WERI-Rb-1 (cell line): ENCODE measurements at places on chromosomes 4 and X.
A peak's percentile ranks its signal among the peaks of the same experiment; 100 is the strongest.

GRCh38 chr4:101222156-101222845, 125.0 kb downstream of the PPP3CA start:
- no peak for DNase-seq

- peak; percentile 61 for DNase-seq
Measured at GRCh38 chrX:39602195-39602594, 495.6 kb downstream of the BCOR start.

GRCh38 chr4:83605744-83606172, 69.8 kb downstream of the GPAT3 start:
- DNase-seq = no peak

- DNase-seq = no peak
Measured at GRCh38 chrX:102959471-102959870, 22.4 kb downstream of the RAB40AL start.

GRCh38 chr4:105140684-105141490, 5.8 kb upstream of the TET2 start:
- DNase-seq = peak; percentile 43

GRCh38 chr4:7238300-7238960, 46.1 kb downstream of the SORCS2 start:
- DNase-seq = peak; percentile 85

DNA sequence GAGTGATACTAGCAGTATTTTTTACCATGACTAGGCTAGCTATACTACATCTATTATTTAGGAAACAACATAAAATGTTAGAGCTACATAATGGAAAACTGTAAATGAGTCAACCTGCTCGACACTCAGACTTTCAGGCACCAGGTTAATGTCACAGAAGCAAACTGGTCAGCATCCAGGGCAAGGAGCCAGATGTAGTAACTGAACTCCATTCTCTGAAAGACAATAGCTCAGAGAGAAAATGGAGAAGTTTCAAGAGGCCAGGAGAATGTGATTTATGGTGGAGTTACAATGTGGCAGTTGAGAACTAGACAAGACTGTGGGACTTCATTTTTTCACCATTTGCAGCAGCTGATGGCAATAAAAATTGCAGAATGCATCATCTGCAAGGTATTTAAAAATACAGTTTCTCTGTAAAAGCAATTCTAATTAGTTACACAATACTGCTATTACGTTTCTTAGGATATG, 342.7 kb upstream of the PABPC4L start:
- no peak for DNase-seq

DNA sequence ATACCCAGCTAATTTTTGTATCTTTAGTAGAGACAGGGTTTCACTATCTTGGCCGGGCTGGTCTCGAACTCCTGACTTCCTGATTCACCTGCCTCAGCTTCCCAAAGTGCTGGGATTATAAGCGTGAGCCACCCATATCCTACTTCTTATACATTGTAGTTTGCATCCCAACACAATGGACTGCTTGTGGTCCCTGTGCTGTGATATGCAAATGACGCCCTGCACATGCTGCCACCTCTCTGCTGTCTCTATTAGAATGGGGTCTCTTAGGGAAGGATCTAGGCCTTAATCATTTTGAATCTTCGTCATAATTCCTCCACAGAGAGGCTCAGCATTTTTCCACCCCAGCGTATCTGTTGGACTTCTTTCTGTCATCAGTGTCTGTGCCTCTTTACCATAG, 595.9 kb downstream of the ADGRL3 start:
- no peak for DNase-seq

- no peak for DNase-seq
Measured at GRCh38 chr4:173535165-173535902, 5.3 kb upstream of the HAND2 start.

GRCh38 chr4:140621161-140621560, 52.4 kb upstream of the UCP1 start:
- no peak for DNase-seq

- no peak for DNase-seq
Measured at GRCh38 chr4:46388857-46389256, 1.1 kb downstream of the GABRA2 start.

DNA sequence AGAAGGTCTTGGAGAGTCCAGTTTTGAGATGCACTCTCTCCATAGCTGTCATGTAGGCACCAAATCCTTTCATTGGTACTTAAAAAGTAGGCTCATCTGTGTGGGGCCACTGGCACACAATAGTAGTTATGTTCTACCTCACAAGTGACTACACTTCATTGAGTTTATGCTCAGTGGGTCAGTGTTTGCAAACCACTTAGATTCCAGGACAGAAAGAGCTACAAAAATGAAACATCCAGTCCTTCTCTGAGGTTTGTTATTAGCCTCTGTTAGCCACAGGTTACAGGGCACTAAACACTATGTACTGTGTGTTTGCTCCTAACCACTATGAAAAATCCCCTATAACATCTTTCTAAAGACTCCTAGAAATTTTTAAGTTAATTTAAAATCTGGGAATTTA, 13.8 kb downstream of the RAB28 start:
- DNase-seq = no peak

GRCh38 chrX:103817502-103817901, 14.6 kb downstream of the RAB9B start:
- peak; percentile 12 for DNase-seq

GRCh38 chr4:125836597-125837195, 521.9 kb downstream of the FAT4 start:
- DNase-seq = no peak

DNA sequence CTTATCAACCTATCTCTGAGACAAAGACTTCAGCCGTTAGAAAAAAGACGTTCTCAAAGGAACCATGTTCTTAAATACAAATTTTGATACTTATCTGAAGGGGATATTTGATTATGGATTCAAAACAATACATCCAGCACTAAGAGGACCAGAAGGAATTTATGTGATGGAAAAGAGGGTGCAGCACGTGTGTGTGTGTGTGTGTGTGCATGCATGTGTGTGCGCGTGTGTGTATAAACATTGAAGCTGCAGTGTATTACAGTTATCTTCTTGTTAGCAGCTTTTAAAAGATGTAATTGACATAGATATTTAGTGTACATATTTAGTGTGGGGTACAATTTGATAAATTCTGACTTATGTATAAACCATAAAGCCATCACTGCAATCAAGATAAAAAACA, 44.9 kb downstream of the ANK2 start:
- DNase-seq = no peak

GRCh38 chr4:10046471-10046870, 25.2 kb upstream of the SLC2A9 start:
- no peak for DNase-seq

DNA sequence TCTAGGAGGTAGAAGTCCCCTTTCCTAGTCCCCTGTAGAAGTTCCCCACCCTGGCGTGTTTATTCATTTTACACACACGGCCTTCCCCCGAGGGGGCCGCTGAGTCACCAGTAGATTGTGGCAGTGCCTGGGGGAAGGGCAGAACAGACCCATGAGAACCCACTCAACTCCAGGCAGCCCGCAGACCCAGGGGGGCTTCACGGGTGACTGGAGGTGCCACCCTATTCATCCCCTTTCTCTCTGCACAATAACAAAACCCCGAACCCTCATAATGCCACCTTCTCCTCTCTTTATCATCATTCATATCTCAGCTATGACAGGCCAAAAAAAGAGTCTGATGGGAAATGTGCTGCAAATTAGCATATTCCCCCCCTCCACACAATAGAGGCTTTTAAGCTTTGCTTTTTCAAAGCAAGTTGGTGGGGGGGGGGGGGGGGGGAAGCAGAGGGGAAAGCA, 20.4 kb upstream of the GPM6B start:
- no peak for DNase-seq

- no peak for DNase-seq
Measured at GRCh38 chrX:83145876-83146275, 362.2 kb upstream of the POU3F4 start.

GRCh38 chr4:16894406-16894805, 4.0 kb downstream of the LDB2 start:
- no peak for DNase-seq

GRCh38 chr4:37767546-37767945, 58.9 kb upstream of the PGM2 start:
- DNase-seq = no peak

DNA sequence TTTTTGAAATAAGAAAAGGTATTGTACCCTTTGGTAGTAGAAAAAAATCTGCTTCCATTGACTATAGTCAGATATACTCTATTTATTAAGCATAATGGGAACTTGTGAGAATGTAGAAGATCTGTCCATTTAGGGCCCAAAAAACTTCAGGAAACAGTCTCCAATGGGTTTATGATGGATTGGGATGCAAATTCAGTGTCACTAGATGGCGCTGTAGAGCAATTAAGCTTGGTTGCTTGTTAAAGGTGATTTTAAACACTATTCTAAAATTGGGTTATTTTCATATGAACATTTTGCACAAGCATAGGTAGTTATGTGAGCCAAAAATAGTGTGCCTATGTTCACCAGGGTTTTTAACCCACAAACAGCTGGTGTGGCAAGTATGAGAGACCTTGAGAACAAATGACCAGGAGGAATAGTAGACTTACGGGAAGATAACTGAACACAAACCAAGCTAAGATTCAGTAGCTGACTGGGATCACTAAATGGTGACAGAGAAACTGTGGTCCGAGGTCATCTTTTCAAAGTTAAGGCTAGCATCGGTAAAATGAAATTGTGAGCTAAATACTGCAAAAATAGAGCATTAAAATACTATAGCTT, 80.3 kb upstream of the LSM6 start:
- DNase-seq = peak; percentile 52

GRCh38 chrX:110741213-110741796, 54.3 kb downstream of the CHRDL1 start:
- DNase-seq = no peak

DNA sequence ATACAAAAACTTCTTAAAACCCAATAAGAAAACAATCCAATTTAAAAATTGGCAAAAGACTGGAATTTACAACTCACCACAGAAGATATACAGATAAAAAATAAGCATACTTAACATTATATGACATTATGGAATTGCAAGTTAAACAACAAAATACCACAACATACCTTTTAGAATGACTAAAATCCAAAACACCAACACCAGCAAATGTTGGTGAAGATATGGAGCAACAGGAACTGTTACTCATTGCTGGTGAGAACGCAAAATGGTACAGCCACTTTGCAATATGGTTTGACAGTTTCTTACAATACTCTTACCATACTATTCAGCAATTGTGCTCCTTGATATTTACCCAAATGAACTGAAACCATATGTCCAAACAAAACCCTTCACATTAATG, 112.4 kb downstream of the ADGRL3 start:
- DNase-seq = no peak

GRCh38 chr4:25235401-25235800, 1.6 kb downstream of the PI4K2B start:
- DNase-seq = no peak

DNA sequence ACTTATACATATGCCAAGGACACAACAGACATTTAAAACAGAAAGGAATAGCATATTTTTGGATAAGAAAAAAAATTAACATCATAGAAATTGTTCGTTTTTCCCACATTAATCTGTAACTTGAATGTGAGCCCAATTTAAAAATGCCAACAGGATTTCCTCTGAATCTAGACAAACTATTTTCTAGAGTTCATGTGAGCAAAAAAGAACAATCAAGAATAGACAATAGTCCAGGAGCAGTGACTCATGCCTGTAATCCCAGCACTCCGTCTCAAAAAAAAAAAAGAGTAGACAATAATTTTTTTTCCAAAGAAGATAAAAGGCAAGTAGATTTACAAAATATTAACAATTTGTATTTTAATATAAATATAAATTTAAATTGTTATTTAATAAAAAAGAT, 73.7 kb upstream of the DUSP21 start:
- DNase-seq = no peak

GRCh38 chr4:114312338-114312737, 286.3 kb upstream of the UGT8 start:
- DNase-seq = no peak

DNA sequence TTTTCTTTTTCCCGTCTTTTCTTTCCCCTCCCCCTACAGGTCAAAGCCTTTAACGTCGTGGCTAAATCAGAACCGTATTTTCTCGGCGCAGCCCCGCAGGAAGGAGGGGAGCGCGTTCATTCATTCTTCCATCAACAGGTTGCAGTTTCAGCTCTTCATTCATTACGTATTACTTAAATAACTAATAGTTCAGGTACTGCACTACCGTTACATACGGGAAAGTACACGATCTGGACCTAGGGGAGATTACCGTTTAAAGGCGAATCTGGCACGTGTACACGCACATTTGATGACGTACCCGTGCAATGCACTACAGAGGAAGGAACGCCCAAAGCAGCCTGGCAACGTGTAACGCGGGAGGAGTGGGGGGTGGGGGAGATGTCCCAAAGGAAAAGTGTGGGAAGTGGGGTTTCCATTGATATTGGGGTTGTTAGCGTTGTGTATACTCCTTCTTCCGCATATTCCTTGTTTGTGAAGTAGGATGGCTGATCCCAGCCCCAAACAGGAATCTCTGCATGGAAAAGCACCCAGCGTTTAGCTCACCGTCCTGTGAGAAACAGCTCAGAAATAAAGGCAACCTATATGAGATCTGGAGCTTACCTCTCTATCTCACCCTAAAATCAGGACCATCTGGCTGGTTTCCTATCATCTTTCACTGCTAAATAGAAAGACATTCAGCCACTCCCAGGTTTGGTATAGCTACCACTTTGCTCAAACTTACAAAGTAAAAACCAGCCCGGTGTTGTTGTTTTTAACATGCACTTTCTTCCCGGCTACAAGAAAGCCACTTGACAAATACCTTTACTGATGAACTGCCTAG, 585 bp upstream of the SEC24D start:
- DNase-seq = peak; percentile 69

DNA sequence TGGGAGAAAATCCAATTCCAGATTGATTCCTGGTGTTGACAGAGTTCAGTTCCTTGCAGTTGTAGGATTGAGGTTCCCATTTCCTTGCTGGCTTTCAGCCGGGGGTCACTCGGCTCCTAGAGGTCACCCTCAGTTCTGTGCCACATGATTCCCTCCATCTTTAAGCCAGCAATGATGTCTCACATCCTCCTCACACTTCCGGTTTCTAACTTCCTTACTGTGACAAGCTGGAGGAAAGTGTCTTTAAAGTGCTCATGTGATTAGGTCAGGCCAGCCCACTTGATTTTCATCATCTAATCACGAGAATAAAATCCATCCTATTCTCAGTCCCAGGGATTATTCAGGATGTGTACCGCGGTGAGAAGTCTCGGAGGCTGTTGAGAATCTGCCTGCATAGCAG, 19.4 kb upstream of the SMIM31 start:
- DNase-seq = peak; percentile 29

DNA sequence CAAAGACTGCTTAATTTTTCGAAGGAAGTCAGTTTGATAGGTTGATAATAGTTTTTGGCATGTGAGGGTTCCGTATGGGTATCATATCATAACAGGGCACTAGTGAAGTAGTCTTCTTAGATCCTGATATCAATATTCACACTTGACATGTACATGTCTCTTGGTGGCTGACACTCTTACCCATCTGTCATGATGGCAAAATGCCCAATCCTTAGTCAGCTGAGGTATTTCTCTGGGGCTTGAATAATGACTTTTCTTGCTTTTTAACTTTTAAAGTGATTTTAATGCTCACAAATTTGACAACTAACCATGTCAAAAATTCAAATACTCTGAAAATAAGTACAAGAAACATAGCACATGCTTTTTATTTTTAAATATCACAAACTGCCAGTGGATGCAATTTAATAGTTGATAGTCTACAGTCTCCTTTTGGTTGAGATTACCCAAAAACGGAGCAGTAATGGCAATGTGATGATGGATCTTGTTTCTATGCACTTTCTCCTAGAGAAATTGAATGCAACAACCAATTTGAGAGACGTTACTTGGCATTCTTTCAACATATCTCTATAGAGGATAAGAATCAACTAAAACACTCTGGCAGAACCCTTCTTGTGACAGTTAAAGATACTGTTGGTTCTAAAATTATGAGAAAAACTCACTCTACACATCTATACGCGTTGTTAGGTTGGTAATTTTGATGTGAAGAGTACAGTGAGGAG, 552.9 kb upstream of the PABPC4L start:
- DNase-seq = no peak

GRCh38 chrX:98956014-98956413, 1454.1 kb downstream of the PCDH19 start:
- DNase-seq = peak; percentile 6
